Sigmoid colon (tissue), 7 donors: ENCODE measurements at places on chromosomes 11 and 22. TPM values are rescaled to one million over a fixed set of nuclear protein-coding genes. Genes with fewer than 3 reads are reported as not detected.
A peak's percentile ranks its signal among the peaks of the same experiment; 100 is the strongest.

Gene CD3G
- total RNA-seq = 0.71 TPM

Gene C11orf52
- total RNA-seq = not detected

Gene TNRC6B
- total RNA-seq = 51.8 TPM

Gene OR8D1
- total RNA-seq = not detected

GRCh38 chr22:30169002-30169401 is 77.6 kb downstream of the LIF start:
- no peak for DNase-seq
- no peaks in the 10 kb centered on the region for H3K27me3 ChIP-seq
- H3K36me3 ChIP-seq = no peaks in the 10 kb centered on the region

- H3K4me3 ChIP-seq = no peak overlapping the region
- peak overlapping the region; percentile 11 for H3K27ac ChIP-seq
- peaks cover 21% of the 10 kb centered on the region for H3K4me1 ChIP-seq
- no peaks in the 10 kb centered on the region for H3K36me3 ChIP-seq
- DNase-seq = no peak
Measured at GRCh38 chr22:49954354-49954753, 6.2 kb upstream of the PIM3 start.

DNA sequence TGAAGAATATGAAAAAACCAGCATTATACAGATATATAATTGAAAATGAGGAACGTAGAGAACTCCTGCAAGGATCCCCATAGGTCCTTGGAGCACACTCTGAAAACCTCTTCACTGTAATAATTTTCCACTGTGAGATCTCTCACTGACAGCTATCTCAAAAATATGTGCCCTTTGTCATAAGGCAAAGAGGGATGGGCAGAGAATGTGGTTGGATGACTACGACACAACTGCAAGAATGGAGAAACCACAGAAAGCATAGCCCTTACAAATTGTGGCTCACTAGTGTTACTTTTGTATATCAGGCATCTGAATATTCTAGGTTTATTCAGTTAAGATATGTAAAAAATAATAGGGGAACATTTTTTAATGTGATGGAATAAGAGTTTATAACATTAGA is 7.9 kb upstream of the CTSC start:
- no peak overlapping the region for H3K4me3 ChIP-seq
- H3K27me3 ChIP-seq = no peaks in the 10 kb centered on the region
- no peak overlapping the region for H3K27ac ChIP-seq
- H3K4me1 ChIP-seq = peaks cover 3% of the 10 kb centered on the region
- no peak for DNase-seq
- H3K36me3 ChIP-seq = no peaks in the 10 kb centered on the region

DNA sequence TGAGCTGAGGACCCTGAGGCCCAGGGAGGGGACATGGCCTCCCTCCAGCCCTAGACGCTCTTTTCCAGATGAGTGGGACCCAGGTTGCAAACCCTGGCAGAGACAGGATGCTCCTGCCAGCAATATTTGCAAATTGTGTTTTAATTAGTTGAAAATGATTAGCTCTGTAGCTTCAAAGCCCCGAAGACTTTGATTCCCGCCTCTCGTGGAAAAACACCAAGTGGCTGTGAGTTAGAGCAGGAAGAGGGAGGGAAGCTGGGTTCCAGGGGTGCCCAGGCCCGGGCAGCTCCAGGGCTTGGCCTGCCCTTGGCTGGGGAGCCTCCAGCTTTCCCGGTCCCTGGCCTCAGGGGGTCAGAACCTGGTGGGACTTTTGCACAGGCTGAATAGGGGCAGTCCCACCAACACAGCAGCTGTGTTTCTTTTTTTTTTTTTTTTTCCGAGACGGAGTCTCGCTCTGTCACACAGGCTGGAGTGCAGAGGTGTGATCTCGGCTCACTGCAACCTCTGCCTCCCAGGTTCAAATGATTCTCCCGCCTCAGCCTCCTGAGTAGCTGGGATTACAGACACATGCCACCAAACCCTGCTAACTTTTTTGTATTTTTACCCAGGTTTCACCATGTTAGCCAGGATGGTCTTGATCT is 101.6 kb upstream of the RTL6 start:
- H3K27ac ChIP-seq = no peak overlapping the region
- no peak overlapping the region for H3K4me3 ChIP-seq
- H3K4me1 ChIP-seq = peaks cover 6% of the 10 kb centered on the region
- DNase-seq = no peak
- no peaks in the 10 kb centered on the region for H3K36me3 ChIP-seq
- H3K27me3 ChIP-seq = peaks cover 6% of the 10 kb centered on the region

DNA sequence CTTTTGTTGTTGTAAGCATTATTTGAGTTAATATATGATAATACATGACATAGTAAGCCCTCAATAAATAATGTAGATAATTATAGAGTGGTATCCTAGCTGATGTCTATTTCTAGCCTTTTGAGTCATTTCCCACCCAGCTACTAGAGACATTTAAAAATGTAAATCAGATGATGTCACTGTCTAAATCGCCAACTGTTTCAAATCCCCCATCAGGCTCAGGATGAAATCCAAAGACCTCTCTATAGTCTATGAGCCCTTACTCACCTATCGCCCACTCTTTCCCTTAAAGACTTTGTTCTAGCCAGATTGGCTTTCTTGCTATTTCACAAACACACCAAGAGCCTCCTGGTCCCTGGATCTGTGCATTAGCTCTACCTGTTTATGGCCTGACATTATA is 135.4 kb upstream of the PLET1 start:
- H3K27me3 ChIP-seq = no peaks in the 10 kb centered on the region
- H3K27ac ChIP-seq = no peak overlapping the region
- peaks cover 11% of the 10 kb centered on the region for H3K4me1 ChIP-seq

GRCh38 chr22:47627556-47628253 is 865.3 kb downstream of the TBC1D22A start:
- peaks cover 10% of the 10 kb centered on the region for H3K4me1 ChIP-seq
- DNase-seq = no peak
- H3K27me3 ChIP-seq = no peaks in the 10 kb centered on the region
- no peak overlapping the region for H3K4me3 ChIP-seq

- H3K4me1 ChIP-seq = no peaks in the 10 kb centered on the region
- DNase-seq = no peak
- H3K27ac ChIP-seq = no peak overlapping the region
- no peak overlapping the region for H3K4me3 ChIP-seq
- H3K36me3 ChIP-seq = no peaks in the 10 kb centered on the region
- H3K27me3 ChIP-seq = no peaks in the 10 kb centered on the region
Measured at GRCh38 chr11:30938171-30938570, 352.0 kb upstream of the MPPED2 start.
